H4 (cell line): ENCODE measurements at places on chromosomes 7 and 10. TPM values are rescaled to one million over a fixed set of nuclear protein-coding genes. Genes with fewer than 3 reads are reported as not detected.

Gene DNAJC12
- 18.2 and 20.0 TPM in 2 replicates for total RNA-seq

Gene PLXNA4
- 0.16 and 0.19 TPM in 2 replicates for total RNA-seq

Gene CALHM3
- total RNA-seq: 0.23 TPM in 1 of 2 replicates, not detected in the other

Gene ANTXRL
- total RNA-seq: not detected in 2 replicates

Gene CPA4
- total RNA-seq: 6.8 and 22.7 TPM in 2 replicates

Gene SHH
- not detected in 2 replicates for total RNA-seq

Gene LIPF
- total RNA-seq: not detected in 2 replicates

Gene LLCFC1
- total RNA-seq: not detected in 2 replicates

Gene CACNA2D1
- 28.0 and 33.2 TPM in 2 replicates for total RNA-seq

Gene ELFN1
- 0.37 and 0.41 TPM in 2 replicates for total RNA-seq

Gene WNT2
- not detected in 2 replicates for total RNA-seq

Gene IL15RA
- total RNA-seq: 14.4 and 18.6 TPM in 2 replicates

Gene ASAH2
- total RNA-seq: 0.31 and 3.8 TPM in 2 replicates

Gene MSMB
- total RNA-seq: not detected in 2 replicates

Gene KNDC1
- 0.39 and 1.6 TPM in 2 replicates for total RNA-seq

Gene POM121L12
- not detected in 2 replicates for total RNA-seq

Gene CLDN3
- total RNA-seq: not detected in 2 replicates

Gene PLAC9
- total RNA-seq: not detected in 2 replicates

Gene RGR
- not detected in 2 replicates for total RNA-seq

Gene MEOX2
- total RNA-seq: 0.08 TPM in 1 of 2 replicates, not detected in the other

Gene TSPAN12
- total RNA-seq: 13.3 and 13.7 TPM in 2 replicates

Gene VPS50
- total RNA-seq: 17.9 and 25.6 TPM in 2 replicates

Gene BEND7
- total RNA-seq: 3.8 and 8.1 TPM in 2 replicates

Gene VPS26A
- total RNA-seq: 25.9 and 40.2 TPM in 2 replicates

Gene EEPD1
- 9.4 and 22.9 TPM in 2 replicates for total RNA-seq

Gene GPR141
- total RNA-seq: not detected in 2 replicates

Gene GSTO2
- total RNA-seq: 0.72 TPM in 1 of 2 replicates, not detected in the other

Gene CYP3A4
- not detected in 2 replicates for total RNA-seq

Gene FXYD4
- total RNA-seq: not detected in 2 replicates

Gene CALN1
- total RNA-seq: 6.5 and 8.4 TPM in 2 replicates

Gene ADARB2
- 0.21 TPM in 1 of 2 replicates, not detected in the other for total RNA-seq

Gene AGAP9
- total RNA-seq: 0.35 and 2.9 TPM in 2 replicates

Gene LGI1
- total RNA-seq: 0.08 TPM in 1 of 2 replicates, not detected in the other

Gene RBP4
- total RNA-seq: 0.56 TPM in 1 of 2 replicates, not detected in the other

Gene HSPA12A
- total RNA-seq: 5.4 and 5.5 TPM in 2 replicates

Gene PHKG1
- total RNA-seq: 0.17 TPM in 1 of 2 replicates, not detected in the other

Gene ABLIM1
- 1.2 and 4.5 TPM in 2 replicates for total RNA-seq

Gene SPDYE5
- total RNA-seq: not detected in 2 replicates

Gene EGR2
- total RNA-seq: 0.39 and 1.1 TPM in 2 replicates

Gene CHST15
- total RNA-seq: 4.0 and 6.8 TPM in 2 replicates

Gene GPC2
- total RNA-seq: 0.95 and 3.6 TPM in 2 replicates

Gene EN2
- 0.16 and 0.29 TPM in 2 replicates for total RNA-seq

Gene ZNRF2
- total RNA-seq: 12.7 and 13.6 TPM in 2 replicates

Gene STAG3
- 0.35 TPM in 1 of 2 replicates, not detected in the other for total RNA-seq

Gene LRWD1
- 30.6 and 42.1 TPM in 2 replicates for total RNA-seq

Gene TUBAL3
- 0.25 TPM in 1 of 2 replicates, not detected in the other for total RNA-seq

Gene FAM24B
- 4.1 and 5.1 TPM in 2 replicates for total RNA-seq

Gene CDC14C
- 0.06 TPM in 1 of 2 replicates, not detected in the other for total RNA-seq

Gene ZMIZ2
- total RNA-seq: 3.9 and 4.6 TPM in 2 replicates

Gene FRAT1
- total RNA-seq: 0.89 and 1.6 TPM in 2 replicates

Gene LRRC18
- total RNA-seq: 0.06 TPM in 1 of 2 replicates, not detected in the other

Gene UPP1
- 42.9 and 64.7 TPM in 2 replicates for total RNA-seq

Gene CPA2
- total RNA-seq: not detected in 2 replicates
